ENCODE measurements at places on chromosomes 5 and 9.
A peak's percentile ranks its signal among the peaks of the same experiment; 100 is the strongest.

DNA sequence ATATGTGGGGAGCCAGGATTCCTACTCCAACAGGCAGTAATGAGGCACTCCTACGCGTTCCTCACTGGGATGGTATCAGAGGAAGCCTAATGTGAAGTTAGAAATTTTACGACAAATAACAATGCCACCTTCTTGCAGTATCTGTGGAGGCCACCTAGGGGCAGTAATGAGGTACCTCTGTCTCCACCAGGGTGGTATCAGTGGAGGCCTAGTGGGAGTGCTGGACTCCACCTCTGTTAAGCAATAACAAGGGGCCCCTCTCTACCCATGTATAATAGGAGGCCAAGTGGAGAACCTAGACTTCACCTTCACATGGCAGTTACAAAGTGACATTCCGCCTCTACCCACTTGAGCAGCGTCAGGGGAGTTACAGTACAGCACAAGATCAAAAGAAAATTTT, 147.9 kb downstream of the PLPPR1 start:
- DNase-seq = no peak

GRCh38 chr5:159657298-159657697, 259.0 kb upstream of the ADRA1B start:
- DNase-seq = no peak

- DNase-seq = no peak
Observed at GRCh38 chr5:79834754-79835714, 145.4 kb downstream of the CMYA5 start.

DNA sequence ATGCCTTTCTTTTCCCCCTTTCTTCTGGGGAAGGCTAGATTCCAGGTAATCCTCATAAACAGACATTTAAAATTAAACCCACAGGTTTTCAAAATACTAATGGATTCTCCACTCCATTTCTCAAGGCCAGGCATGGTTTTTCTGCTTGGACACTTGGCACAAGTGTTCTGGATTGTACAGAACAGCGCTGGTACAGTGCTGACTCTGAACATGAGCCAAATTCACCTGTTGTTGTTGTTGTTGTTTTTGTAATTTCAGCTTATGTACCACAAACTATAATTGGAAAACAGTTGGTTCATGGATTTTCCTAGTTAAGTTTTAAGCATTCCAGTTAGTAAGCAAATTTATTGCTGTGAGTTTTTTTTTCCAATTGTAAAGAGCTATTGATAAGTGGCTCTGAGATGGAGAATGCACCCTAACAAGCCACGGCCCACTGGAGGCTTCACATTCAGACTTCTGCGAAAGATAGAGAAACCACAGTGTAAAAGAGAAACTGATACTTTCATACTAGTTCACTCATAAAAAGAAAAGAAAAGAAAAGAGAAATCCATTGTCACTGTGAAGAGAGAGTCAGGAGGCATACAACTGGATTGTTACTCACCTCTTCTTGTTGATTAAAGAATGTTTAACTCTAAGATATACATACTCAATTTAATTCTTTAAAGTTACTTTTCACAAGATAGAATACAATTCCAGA, 16.2 kb upstream of the ITGA1 start:
- no peak for DNase-seq

- DNase-seq = no peak
Observed at GRCh38 chr5:66427139-66427442, 169.1 kb upstream of the MAST4 start.

- DNase-seq = no peak
Observed at GRCh38 chr5:106459541-106459940, 1211.2 kb downstream of the EFNA5 start.

DNA sequence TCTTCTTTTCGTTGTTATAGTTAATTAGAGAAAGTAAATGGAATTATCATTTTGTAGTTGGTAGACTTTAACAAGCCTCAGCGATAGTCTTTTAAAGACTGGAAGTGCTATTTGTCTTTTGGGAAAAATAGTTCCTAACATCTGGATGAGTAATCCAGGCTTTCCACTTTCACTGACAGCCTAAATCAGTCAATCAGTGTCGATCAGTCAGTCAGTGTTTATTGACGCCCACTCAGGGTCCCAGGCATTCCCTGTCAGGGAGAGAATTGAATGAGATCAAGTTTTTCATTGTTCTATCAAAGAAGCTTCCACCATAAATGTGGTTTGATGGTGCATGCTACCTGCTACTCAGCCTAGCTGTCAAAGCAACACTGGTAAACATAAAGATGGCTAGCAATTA, 2.6 kb downstream of the ABL1 start:
- no peak for DNase-seq

DNA sequence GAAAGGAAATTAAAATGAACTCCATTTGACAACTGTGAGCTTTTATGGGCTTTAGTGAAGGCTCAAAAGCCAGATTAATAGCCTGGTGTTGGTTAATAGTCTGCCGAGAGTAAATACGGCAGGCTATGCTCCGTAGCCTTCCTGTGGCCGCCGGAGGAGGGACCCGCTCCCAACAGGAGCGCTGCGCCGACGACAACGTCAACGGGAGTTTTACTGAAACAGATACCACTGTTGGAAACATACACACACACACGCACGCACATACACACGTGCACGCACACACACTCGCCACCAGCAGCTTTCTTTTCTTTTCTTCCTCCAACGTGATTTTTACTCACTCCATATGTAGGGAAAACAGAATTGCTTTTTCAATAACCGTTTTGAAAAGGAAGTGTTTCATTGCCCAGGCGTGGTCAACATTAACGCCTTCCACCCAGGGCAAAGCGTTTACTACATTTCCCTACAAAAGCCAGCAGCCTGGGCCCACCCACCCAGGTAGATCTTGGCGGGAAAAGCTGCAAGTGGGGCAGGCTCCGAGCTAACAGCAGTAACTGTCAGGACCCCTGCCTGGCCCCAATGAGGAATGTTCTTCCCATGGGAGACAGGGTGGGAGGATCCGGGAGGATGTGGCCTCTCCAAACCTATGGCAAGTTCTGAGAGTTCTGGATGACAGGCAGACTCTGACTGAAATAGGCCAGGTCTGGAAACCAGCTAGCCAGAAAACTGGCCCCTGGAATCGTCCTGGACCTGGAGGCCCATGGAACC, 72.3 kb downstream of the PAX5 start:
- no peak for DNase-seq

DNA sequence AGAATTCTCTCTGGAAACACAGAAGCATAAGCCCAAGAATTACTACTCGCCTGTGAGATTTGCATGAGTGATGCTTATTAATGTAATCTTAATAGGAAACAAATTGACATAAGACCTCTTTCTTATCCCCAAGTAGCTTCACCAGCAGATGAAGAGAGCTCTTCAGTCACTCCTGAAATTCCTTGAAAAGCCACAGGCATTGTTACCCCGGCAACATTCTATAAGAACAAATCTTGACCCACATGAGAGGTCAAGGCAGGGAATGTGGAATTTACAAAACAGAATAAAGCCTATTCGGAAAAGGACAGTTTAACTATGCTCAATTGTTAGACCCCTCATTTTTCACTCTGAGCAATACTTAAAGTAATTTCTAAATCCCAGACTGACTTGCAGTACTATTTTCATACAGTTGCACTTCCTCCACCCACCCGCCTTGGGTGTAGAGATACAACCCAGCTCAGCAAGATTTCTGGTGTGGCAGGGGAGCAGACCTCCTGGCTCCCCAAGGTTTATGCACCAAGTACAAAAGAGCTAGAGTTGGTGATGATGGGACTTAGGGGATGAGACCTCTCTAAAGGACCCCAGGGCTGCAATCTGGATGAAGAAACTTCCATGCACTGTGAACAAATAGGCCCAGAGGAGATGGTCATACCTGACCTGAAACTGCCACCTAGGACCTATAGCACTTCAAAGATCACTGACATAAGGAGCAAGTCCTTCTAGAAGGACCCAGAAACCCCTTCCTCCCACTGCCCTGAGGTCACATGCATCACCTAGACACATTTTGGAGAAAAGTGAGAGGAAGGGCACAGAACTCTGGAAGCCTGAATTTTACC, 242.1 kb downstream of the ZNF608 start:
- no peak for DNase-seq

DNA sequence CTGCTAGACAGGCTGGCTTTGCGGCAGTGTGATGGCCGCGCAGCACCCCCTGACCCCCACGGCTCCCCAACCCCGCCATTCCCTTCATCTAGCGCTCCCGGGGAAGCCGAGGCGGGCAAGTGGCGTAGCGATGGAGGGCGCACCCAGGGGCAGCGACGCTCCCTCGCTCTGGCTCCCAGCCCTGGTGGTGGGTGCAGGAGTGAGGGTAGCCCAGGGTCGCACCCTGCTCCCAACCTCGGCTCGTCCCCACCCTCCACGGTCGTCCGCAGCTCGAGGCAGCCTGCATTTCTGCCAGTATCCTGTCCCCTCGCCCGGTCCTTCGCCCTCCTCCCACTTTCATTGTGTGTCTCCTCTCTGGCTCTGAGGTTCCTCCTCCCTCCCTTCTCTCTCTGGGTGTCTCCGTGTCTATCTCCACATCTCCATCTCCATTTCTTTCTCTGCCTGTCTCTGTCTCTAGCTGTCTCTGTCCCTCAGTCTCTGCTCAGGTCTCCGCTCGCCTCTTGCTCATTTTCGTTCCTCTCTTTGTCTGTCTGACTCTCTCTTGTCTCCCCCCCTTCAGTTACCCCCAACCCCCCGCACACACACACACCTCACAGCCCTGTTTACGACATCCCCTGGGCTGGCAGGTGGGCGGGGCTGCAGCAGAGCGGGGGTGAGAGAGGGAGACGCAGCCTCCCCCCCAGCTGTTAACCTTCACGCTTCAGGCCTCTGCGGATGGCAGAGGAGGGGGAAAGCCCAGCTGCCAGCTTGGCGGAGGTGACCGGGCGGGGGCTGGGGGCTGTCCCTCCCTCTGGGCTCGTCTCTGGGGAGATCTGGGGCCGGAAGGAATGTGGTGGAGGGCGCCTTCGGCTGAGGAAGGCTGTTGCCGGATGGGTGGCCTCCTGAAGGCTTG, 48.7 kb upstream of the PSD2 start:
- DNase-seq = peak; percentile 80

- no peak for DNase-seq
Observed at GRCh38 chr9:84296146-84296843, 44.3 kb downstream of the SLC28A3 start.

- DNase-seq = no peak
Observed at GRCh38 chr9:135224286-135224877, 136.9 kb downstream of the OLFM1 start.

- no peak for DNase-seq
Observed at GRCh38 chr9:129757045-129757444, 4.2 kb upstream of the PTGES start.

DNA sequence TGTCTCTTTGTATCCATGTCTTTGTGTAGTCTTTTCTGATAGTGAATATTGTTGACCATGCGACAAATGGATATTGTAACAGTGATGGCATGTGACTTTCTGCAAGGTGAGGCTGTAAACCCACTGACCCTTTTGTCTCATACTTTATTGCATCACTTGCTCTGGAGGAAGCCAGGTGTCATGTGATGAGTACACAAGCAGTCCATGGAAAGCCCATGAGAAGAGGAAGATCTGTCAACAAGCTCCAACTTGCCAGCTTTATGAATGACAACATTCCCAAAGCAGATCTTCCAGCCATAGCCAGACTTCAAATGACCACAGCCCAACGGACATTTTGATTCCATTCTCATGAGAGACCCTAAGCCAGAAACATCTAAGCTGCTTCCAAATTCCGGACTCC, 450.1 kb upstream of the ACTBL2 start:
- DNase-seq = no peak

GRCh38 chr9:77194423-77194822, 17.1 kb downstream of the VPS13A start:
- no peak for DNase-seq

DNA sequence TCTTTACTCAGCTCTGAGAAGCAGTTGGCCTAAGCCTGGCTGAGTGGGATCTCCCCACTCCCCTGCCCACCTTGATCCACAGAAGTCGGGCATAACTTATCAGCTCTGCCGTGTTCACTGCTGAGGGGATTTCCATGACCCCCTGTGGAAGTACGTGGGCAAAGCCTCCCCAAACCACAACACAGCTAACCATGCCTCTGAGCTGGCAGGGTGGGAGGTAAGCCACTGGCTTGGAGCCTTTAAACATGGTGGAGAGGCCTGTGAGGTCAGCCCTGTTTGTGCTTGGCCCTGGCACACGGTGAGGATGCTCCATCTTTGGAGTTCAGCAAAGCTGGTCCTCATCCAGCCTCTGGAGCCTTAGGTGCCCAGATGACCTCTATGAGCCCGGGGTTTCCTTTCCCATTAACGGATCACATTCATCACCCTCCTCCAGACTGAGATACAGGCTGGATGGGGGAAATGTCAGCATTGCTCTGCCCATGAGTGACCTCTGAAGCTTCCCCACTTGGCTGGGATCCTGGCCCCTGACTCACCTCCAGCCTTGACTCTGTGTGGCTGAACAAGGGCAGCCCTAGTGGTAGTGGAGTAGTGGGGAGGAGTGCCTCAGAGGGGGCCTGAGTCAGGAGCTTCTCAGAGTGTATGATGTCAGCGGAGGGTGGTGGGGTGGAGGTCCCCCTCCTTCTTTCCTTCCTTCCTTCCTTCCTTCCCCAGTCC, 6.2 kb downstream of the PDLIM4 start:
- no peak for DNase-seq

DNA sequence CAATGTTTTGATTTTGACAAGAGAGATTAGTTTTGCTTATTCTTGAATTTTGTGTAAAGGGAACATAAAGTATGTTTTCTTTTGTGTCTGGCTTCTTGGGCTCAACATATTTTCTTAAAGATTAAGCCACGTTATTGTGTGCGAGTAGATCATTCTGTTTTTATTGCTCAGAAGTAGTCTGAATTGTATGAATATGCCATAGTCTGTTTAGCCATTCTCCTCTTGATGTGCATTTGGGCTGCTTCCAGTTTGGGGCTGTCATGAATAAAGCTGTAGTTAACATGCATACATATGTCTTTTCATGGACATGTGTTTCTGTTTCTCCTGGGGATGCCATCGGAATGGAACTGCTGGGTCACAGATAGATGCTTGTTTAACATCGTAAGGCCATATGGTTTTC, 198.9 kb downstream of the FANCC start:
- DNase-seq = no peak

GRCh38 chr5:150486402-150487198, 21.3 kb upstream of the NDST1 start:
- DNase-seq = no peak

DNA sequence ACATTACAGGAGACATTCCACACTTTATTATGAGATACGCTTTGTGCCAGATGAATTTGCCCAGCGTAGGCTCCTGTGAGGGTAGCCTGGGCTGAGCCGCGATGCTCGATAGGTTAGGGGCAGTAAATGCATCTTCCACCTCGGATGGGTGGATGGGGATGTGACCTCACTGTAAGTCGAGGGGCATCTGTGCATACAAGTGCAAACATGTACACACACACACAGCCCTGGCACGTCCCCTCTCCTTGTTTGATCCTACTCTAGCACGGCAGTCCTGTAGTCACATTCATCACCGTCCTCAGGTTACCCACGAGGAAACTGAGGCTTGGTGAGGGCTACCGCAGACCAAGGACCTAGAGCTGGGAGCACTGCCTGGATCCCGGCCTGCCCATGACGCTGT, 166.8 kb downstream of the COL23A1 start:
- no peak for DNase-seq

DNA sequence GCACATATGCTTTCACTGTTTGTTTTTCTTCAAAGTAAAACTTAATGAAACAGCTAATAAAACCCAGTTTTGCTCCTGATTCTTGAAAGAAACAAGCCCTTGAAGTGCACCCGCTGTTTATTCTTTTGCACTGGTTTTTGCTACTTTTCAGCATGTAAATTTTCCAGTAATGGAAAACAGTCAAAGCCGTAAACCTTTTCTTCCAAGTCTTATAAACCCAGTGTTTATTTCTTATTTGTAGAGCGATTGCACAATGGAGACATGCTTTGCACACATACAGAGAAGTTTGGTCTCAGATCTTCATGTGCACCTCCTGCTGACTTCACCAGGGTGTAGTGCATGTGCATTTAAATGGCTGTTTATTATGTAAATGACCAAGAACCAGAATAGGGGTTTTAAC, 51.8 kb downstream of the ATG10 start:
- DNase-seq = no peak

Data from NCI-H524 treated with DMSO at 0.1 percent for 48 hours (cell line).